ENCODE measurements at places on chromosomes 11 and 22.

DNA sequence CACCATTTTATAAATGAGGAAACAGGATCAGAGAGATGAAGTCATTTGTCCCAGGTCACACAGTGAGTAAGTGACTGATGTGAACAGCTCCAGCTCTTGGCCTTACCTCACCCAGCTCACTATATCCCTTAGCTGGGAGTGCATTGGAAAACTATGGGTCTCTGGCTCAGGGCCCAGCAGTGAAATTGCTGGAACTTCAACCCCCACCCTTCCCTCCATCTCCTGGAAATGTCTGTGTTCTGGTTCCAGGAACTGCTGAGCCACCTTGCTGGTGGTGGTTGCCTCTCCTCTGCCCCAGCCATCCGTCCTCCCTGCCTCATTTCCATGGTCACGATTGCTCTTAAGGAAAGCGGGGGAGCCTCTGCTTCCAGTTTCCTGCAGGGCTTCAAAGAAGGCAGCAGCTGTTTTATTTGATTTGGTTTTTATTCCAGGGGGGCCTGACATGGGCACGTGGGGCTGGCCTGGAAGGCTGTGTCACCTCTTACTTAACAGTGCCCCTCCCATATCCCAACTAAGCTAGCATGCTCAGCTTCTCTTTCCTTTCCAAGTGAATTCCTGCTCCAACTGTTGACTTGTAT, 46.2 kb upstream of the CSTF3 start:
- DNase-seq = no peak

- no peak for DNase-seq
Measured at GRCh38 chr11:10798330-10798928, 10.3 kb downstream of the EIF4G2 start.

- DNase-seq = no peak
Measured at GRCh38 chr11:73233211-73233610, 15.1 kb downstream of the P2RY2 start.

DNA sequence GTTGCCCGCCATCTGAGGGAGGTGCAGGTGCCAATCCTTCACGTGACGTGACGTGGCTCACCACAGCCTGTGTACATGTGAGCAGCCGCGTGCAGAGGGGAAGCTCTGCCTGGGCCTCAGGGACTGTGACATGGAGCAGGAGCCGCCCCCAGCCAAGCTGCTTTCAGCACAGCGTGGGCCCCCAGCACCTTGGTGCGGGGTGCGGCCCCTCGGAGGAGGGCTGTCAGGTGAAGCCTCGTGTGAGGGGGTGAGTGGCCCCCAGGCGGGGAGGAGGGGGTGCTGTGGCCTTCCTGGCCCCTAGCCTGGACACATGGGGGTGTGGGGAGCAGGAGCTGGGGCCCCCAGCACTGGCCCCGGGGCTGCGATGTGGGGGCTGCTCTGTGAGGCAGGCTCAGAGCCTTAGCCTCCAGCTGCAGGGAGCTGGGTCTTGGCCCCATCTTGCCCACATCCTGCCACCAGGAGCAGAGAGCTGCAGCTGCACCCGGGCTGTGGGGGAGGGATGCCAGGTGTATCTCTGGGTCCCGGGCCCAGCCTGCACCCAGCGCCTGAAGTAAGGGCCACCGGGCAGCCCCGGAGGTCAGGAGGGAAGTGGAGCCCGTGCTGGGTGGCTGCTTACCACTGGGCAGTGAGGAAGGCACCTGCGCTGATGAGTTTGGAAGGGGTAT, at the start of gene ADORA2A:
Gene ADORA2A, plus strand, starts transcription at position 100 of the 665 bp plus-strand sequence. CDS start 5,806 bp downstream, outside the sequence.
- DNase-seq = peak; percentile 83

GRCh38 chr22:49869845-49870712, 16.4 kb downstream of the ZBED4 start:
- no peak for DNase-seq

DNA sequence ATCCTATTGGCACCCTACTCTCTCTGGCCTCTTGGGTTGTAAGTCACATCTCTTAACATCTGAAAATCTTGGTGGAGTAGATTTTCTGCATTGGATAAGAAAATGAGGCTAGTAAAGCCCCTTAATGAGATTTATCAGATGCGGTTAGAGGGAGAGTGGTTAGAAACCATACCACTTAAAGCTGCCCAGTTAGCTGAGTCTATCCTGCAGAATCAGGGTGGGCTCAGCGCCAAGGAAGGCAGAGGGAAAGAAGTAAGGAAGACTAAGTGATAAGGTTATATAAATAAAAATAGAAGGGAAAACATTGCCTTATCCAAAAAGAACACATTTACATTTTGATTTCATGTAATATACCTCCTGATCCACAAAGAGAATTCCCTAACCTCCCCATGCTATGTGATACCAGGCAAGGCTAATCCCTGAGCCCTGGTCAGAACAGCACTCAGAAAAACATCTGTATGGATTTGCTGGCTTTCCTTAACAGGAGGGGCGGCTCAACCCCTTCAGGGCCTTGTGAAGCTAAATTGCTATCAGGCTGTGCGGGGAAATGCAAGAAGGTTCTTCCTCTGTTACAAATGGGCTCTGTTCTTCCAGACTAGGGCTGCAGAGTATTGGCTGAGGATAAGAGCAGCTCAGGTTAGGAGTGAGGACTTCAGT, 101.7 kb downstream of the SNX19 start:
- no peak for DNase-seq

DNA sequence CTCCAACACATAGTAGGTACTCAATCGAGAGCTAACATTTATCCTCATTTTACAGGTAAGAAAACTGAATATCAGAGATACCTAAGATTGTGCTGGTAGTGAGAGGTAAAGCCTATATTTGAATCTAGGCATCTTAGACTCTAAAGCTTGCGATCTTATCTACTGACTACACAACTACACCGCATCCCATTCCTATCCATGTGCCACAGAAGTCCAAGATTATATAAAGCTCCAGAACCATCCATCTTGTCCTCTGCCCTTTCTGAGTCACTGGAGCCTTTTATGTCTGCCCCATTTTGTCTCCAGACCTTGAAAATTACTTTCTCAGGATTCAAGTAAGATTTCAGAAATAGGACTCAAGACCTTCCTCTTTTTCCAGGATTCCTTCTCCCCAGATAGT, 84.4 kb downstream of the OR5AK2 start:
- DNase-seq = no peak

GRCh38 chr11:66221726-66222236, 46.7 kb upstream of the RAB1B start:
- no peak for DNase-seq

GRCh38 chr22:43867839-43868635, 5.7 kb upstream of the SULT4A1 start:
- no peak for DNase-seq

GRCh38 chr11:26522912-26523610, 49.0 kb downstream of the MUC15 start:
- no peak for DNase-seq

DNA sequence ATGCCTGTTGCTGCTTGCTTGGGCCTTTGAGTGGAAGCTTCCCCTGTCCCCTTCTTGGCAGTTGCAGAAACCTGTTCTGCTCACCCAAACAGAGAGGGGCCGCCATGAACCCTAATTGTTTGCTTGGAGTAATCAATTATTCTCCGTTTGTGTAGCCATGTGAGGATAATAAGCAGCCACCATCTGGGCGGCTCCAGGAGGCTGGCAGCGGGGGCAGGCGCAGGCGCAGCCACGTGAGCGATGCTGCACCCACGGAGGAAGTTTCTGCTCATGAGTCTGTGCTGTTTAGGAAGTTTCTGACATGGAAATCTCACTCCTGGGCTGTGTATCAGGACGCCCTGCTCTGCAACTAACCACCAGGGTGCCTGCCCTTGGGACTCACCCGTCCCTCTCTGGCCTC, 90.1 kb downstream of the MPPED1 start:
- DNase-seq = no peak

DNA sequence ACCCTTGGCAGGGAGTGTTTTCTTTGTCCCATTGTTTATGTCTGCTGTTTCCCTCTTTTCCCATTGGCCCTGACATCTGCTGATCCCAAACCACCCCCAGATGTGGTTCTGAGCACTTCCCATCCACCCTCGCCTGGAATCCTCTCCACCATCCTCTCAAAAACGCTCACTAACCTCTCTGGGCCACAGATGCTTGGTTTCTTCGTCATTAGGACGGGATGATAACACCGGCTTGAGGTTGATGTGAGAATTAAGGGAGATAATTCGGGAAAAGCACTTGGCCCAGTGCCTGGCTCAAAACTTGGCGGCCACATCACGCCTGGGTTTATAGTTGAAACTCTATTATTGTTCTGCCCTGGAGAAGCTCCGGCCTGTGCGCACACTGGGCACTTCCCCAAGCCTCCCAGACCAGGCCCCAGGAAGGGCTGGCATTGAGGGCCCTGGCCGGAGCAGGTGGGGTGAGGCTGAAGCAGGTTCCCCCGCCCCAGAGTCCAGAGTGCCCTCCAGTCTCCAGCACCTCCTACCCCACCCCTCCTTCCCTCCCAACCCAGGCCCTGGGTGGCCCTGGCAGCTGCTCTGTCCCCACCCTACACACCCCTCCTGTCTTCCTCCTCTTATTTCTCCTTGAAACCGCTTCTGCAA, 63.7 kb downstream of the CYTH4 start:
- no peak for DNase-seq

DNA sequence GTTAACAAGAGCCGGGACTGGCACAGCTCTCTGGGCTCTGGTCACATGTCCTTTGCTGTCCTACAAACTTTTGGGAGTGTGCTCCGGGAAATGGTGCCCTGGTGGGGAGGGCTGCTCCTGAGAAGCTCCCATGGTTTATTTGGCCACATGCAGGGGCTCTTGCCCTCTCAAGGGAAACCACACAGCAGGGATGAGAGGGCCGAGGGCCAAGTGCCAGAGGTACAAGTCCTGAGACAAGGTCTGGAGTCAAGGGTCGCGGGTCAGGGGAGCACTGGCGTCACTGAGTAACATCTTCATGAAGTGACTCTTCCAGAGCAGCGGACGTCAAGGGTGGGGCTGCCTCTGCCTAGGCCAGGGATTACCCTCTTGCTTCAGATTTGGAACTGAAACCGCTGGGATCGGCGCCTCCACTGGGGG, 1160.6 kb downstream of the TBC1D22A start:
- no peak for DNase-seq

- no peak for DNase-seq
Measured at GRCh38 chr22:33539902-33540751, 380.1 kb downstream of the LARGE1 start.

GRCh38 chr11:73528013-73528412, 69.9 kb downstream of the FAM168A start:
- DNase-seq = no peak

- DNase-seq = no peak
Measured at GRCh38 chr22:28297504-28297903, 378.4 kb upstream of the PITPNB start.

- DNase-seq = no peak
Measured at GRCh38 chr22:41305646-41306045, 4.3 kb downstream of the ZC3H7B start.

- DNase-seq = no peak
Measured at GRCh38 chr11:115885535-115886421, 381.6 kb upstream of the CADM1 start.

DNA sequence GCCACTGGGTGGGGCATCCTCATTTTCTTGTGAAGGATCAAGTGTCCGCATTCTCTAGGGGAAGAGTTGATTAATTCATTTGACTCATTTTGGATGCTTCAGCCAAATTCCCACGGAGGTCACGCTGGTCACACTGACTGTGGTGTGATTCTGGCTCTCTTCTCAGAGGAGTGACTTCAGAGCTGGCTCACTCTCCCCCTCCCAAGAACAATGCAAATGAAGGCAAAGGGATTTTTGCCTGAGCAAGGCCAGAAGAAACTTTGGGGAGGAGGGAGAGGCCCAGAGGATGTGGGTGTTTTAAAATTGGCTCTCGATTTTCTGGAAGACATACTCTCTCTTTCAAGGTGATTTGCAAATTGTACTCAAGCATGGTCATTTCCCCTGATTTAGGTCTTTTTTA, 51.1 kb upstream of the LMO2 start:
- DNase-seq = no peak

DNA sequence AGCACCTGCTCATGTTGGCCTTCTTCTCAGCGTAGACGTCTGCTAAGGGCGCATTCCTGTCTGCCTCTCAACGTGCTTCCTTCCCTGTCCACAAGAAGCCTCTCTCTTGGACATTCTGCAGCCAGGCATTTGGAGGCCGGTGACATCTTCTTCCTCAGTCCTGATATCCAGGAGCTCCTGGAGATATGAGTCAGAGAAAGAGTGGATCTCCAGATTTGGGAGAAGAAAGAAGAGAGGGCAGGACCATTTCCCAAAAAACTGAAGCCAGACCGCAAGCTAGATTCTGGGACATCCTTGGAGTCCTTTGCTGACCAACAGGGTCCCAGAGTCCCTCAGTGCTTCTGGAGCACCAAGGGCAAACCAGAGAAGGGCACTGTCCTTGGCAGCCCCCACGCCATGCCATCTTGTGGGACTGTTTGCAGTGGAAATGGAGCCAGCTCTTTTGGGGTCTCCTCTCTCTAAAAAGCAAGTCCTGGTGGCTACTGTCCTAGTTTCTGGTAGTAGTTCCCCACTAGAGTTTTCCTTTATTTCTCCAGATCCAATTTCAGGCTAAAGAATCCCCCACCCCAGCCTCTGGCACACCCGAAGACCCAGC, 36.1 kb upstream of the SYT13 start:
- no peak for DNase-seq

GRCh38 chr11:3148255-3148989, 16.7 kb downstream of the OSBPL5 start:
- no peak for DNase-seq

- no peak for DNase-seq
Measured at GRCh38 chr11:64660205-64660604, 62.8 kb downstream of the NRXN2 start.

- DNase-seq = no peak
Measured at GRCh38 chr11:131800452-131800851, 430.0 kb downstream of the NTM start.

DNA sequence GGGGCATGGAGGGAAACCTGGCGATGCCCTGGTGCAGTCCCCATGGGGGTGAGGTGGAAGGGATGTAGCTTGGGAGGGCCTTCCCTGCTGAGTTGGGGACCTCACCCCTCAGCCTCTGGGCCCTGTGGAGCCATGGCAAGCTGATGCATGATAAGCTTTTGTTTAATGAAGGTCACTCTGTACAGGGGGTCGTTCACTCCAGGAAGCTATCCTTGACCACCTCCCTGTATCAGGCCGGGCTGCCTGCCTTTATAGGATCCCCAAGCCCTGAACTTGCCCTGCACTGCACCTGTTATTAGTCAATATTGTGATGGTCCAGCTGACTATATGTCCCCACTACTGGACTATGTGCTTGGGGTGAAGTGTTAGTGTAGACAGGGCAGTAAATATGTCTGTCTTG, 49.7 kb upstream of the MYEOV start:
- DNase-seq = no peak

- DNase-seq = no peak
Measured at GRCh38 chr11:45169310-45170072, 23.1 kb downstream of the PRDM11 start.

DNA sequence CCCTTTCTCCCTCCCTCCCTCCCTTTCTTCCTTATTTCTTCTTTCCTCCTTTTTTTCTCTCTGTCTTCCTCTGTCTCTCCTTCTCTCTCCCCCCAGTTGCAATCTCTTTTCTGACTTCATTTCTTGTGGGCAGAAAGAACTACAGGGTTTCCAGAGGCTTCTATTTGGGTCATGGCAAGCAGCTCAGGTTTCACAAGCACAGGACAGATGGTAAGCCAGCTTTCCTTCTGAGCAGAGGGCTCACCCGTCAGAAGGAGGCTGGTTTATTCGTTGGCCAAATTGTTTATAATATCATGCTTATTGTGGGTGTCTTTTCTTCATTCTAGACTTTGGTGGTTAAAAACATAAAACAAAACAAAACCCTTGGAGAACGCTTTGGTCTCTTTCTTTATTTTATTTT, 58.9 kb upstream of the CLMP start:
- DNase-seq = no peak

- no peak for DNase-seq
Measured at GRCh38 chr11:2780850-2781407, 81.1 kb upstream of the KCNQ1OT1 start.

Data from stimulated activated CD4-positive, alpha-beta T cell treated with anti-CD3 and anti-CD28 coated beads, Interleukin-2, amount 100 ng/mL, for 4 hours (primary cell).